Pulmonary artery endothelial cell (primary cell): ENCODE measurements at places on chromosomes 4 and X. TPM values are rescaled to one million over a fixed set of nuclear protein-coding genes. Genes with fewer than 3 reads are reported as not detected.

CENPVL3 gene
- not detected in 2 replicates for total RNA-seq

ADGRG2 gene
- total RNA-seq: 0.04 TPM in 1 of 2 replicates, not detected in the other

FRG2 gene
- total RNA-seq: not detected in 2 replicates

ETDC gene
- not detected in 2 replicates for total RNA-seq

SCRG1 gene
- total RNA-seq: not detected in 2 replicates

RIBC1 gene
- 0.26 and 0.32 TPM in 2 replicates for total RNA-seq
